ENCODE measurements at places on chromosomes 2 and 18. TPM values are rescaled to one million over a fixed set of nuclear protein-coding genes. Genes with fewer than 3 reads are reported as not detected.
A peak's percentile ranks its signal among the peaks of the same experiment; 100 is the strongest.

DNA sequence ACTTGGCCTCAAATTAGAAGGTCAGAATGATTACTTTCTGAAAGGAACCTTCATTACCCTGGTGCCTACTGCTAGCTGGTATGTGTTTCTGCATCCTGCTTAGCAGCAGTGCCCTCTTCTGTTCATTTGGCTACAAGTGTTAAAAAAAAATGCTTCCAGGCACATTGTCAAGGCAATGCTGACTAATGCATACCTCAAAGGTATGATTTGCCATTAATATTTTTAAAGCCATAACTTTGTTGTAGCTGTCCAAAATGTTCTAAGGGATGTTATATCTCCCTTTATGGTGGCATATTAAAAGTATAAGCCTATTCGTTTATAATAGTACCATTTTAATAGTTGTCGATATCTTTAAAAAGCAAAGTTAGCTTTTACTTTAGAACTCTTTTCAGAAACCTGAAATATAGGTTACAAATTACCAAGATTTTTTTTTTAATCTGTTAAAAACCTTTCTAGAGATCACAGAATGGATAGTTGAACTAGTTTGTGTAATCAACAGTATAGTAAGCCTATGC is 52.0 kb upstream of the FAM171B start:
- no peaks in the 10 kb centered on the region for H3K27me3 ChIP-seq
- no peak for DNase-seq
- peaks cover 60% of the 10 kb centered on the region for H3K36me3 ChIP-seq
- no peak overlapping the region for H3K4me3 ChIP-seq

DNA sequence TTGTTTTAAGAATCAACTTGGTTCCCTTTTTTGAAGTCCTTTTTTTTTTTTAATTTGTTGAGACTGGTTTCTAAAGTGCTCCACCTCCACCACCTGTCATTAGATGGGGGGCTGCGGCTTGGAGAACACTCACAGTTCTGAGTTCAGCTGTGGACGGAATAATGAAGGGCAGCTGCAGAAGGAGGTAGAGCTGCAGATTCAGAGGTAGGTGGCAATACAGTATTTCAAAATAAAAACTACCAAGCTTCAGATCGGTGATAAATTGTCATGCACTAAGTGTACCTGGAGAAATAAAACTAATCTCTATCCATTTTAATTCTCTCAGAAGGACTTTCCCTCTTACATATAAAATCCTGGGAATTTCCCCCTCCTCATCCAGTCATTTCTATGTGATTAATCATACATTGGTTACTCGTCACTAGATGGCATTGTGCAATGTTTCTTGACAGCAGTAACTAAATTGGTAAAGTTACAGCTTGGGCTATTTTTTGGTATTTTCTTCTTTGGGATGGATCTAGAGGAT is 81.1 kb upstream of the SLC39A10 start:
- no peaks in the 10 kb centered on the region for H3K27me3 ChIP-seq
- H3K27ac ChIP-seq = no peak overlapping the region
- H3K4me3 ChIP-seq = no peak overlapping the region
- DNase-seq = no peak
- no peaks in the 10 kb centered on the region for H3K36me3 ChIP-seq

DNA sequence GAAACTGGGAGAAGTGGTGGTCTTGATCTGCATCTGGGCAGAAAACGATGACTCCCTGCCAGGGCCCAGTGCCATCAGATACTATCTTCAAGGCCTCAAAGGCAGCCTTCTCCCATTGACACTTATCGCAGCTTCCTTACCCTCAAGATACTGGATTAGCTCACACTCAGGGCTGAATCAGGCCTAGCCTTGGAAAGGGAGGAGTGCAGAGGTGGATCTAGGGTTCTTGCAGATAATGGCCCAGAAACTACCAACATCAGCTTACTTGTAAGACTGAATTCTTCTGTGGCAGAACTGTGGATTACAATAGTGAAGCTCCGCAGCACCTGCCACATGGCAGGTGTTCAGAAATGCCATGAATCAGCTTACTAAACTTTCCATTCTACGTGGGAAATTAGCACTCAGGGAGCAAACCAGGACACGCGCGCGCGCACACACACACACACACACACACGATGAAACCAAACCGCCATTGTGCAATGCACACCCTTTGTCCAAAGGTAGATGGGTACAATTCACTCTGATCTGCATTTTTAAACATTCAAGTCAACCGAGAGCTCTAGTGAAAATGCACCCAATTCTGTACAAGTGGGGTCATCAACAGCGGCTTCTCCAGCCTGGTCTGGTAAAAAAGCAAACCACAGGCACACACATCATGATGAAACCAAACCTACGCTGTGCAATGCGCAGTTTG is 26.3 kb upstream of the TMEM182 start:
- H3K4me3 ChIP-seq = peak overlapping the region; percentile 94
- H3K36me3 ChIP-seq = peaks cover 6% of the 10 kb centered on the region
- no peaks in the 10 kb centered on the region for H3K27me3 ChIP-seq

DNA sequence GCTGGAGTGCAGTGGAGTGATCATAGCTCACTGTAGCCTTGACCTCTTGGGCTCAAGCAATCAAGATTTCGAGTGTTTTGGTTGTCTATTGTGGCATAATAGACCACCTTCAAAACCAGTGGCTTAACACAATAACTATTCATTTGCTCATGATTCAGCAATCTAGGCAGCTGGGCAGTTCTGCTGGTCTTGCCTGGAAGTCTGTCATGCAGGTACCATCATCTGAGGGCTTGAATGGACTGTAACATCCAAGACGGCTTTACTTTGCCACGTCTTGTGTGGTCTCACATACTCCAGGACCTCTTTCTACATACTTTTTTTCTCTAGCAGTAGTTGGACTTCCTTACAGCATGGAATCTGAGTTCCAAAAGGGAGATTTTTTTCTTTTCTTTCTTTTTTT is 13.2 kb upstream of the ANKRD29 start:
- no peak for DNase-seq
- H3K27me3 ChIP-seq = no peaks in the 10 kb centered on the region
- H3K36me3 ChIP-seq = no peaks in the 10 kb centered on the region
- no peaks in the 10 kb centered on the region for H3K4me1 ChIP-seq

GRCh38 chr2:167333245-167333644 is 445.0 kb downstream of the XIRP2 start:
- DNase-seq = no peak
- H3K4me1 ChIP-seq = no peaks in the 10 kb centered on the region
- no peaks in the 10 kb centered on the region for H3K27me3 ChIP-seq
- no peak overlapping the region for H3K27ac ChIP-seq
- H3K4me3 ChIP-seq = no peak overlapping the region

GRCh38 chr2:1605102-1606045 is 138.9 kb downstream of the PXDN start:
- H3K4me1 ChIP-seq = peaks cover 19% of the 10 kb centered on the region
- no peak for DNase-seq
- no peaks in the 10 kb centered on the region for H3K27me3 ChIP-seq
- H3K4me3 ChIP-seq = no peak overlapping the region
- H3K36me3 ChIP-seq = no peaks in the 10 kb centered on the region

- DNase-seq = no peak
- H3K27me3 ChIP-seq = no peaks in the 10 kb centered on the region
- H3K4me3 ChIP-seq = no peak overlapping the region
- H3K36me3 ChIP-seq = no peaks in the 10 kb centered on the region
- no peak overlapping the region for H3K27ac ChIP-seq
Measured at GRCh38 chr18:49967171-49967570, 153.8 kb upstream of the ACAA2 start.

- H3K27me3 ChIP-seq = no peaks in the 10 kb centered on the region
- no peaks in the 10 kb centered on the region for H3K4me1 ChIP-seq
- H3K36me3 ChIP-seq = peaks cover 6% of the 10 kb centered on the region
- DNase-seq = no peak
- H3K27ac ChIP-seq = no peak overlapping the region
Measured at GRCh38 chr2:199414001-199414400, 43.7 kb downstream of the SATB2 start.

DNA sequence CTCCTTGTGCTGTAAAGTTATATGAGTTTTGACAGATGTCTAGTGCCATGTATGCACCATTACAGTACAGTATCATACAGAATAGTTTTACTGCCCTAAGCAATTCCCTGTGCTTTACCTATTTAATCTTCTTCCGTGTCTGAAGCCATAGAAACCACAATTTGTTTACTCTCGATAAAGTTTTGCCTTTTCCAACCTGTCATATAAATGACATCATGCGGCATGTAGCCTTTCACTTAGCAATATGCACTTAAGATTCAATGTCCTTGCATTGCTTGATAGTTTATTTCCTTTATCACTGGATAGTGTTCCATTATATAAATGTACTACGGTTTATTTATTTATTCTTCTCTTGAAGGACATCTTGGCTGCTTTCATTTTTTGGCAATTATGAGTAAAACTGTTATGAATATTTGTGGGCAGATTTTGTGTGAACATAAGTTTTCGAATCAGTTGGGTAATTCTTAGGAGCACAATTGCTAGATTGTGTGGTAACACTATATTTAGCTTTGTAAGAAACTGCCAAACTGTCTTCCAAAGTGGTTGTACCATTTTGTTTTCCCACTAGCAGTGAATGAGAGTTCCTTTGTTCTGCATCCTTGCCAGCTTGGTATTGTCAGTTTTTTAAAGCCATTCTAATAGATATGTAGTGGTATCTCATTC is 136.8 kb upstream of the MAP3K20 start:
- no peak for DNase-seq
- no peak overlapping the region for H3K4me3 ChIP-seq
- H3K4me1 ChIP-seq = peaks cover 2% of the 10 kb centered on the region
- H3K36me3 ChIP-seq = no peaks in the 10 kb centered on the region
- H3K27ac ChIP-seq = no peak overlapping the region

DNA sequence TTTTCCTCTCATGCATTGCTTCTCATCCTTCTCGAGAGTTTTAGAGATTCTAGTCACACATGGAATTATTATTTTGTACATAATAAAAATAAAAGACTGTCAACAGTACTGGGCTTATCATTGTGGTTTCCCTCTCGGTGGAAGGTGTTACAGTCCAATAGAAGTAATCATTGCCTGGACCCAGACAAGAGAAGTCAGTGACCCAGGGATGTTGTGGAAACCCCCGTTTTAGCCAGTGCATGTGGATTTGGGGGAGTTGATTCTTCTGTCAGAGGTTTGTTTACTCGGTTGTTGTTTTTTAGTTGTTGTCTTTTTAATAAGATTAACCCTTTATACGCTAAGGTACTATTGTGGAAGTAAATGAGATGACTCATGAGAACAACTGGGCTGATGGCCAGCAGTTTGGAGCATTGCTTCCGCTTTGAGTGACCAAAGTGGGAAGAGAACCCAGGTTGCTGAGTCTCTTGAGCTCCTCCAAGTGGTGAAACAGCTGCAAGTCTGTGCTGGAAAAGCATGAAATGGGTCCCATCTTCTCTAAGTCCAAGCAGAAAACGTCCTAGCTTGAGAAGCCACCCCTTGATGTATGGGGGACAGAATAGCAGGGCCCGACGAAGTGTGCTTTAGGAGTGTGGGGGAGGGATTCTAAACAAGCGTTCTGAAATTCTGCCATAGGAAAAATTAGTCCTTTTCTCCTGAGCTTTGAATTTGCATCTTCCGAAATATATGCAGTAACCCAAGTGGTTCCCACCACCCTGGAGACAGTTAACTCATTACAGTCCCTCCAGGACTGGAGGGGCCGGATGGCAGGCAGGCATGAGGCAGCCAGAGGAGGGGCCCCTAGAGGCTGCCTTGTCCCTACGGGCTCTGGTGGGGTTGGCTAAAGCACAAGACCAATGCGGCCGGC is 61.8 kb upstream of the GPR45 start:
- peaks cover 26% of the 10 kb centered on the region for H3K27me3 ChIP-seq
- no peaks in the 10 kb centered on the region for H3K36me3 ChIP-seq
- DNase-seq = no peak
- no peak overlapping the region for H3K4me3 ChIP-seq
- H3K27ac ChIP-seq = no peak overlapping the region
- H3K4me1 ChIP-seq = no peaks in the 10 kb centered on the region

GRCh38 chr18:57523171-57523956 is 63.1 kb downstream of the FECH start:
- no peak overlapping the region for H3K27ac ChIP-seq
- H3K4me1 ChIP-seq = no peaks in the 10 kb centered on the region
- H3K27me3 ChIP-seq = no peaks in the 10 kb centered on the region
- no peak for DNase-seq

DNA sequence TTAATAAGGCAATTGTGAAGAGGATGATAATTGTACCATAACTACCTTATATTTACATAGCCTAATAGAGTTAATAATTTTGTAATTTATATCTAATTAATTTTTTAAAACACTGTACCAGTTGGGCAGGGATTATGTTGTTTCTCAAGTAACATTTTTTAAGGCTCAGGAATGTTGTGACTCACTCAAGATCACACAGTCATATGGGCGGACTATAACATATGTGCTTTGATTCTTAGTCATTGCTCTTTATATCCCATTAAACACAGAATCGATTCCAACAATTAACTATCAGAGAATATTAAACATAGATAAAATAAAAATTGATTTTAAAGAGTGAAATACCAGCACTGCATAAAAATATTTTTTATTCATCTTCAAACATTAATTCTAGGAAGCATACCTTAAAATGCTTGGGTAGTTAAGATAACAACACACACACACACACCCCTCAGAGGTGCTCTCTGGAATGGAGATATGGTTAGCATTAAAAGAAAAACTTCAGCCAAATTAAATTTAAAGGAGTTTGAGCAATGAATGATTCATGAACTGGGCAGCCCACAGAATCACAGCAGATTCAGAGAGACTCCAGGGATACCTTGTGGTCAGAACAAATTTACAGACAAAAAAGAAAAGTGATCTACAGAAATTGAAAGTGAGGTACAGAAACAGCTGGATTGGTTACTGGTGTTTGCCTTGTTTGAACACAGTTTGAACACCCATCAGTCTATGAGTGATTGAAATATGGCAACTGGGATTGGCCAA is 869.4 kb upstream of the ID2 start:
- no peak overlapping the region for H3K27ac ChIP-seq
- no peak overlapping the region for H3K4me3 ChIP-seq
- no peak for DNase-seq
- no peaks in the 10 kb centered on the region for H3K36me3 ChIP-seq
- no peaks in the 10 kb centered on the region for H3K4me1 ChIP-seq
- no peaks in the 10 kb centered on the region for H3K27me3 ChIP-seq

Gene UPP2
- not detected for total RNA-seq

Gene GNAL
- total RNA-seq = 8.7 TPM

Gene SLC4A5
- 4.1 TPM for total RNA-seq

Gene PAX8
- 2.3 TPM for total RNA-seq

Gene PDE11A
- total RNA-seq = 0.08 TPM

Gene HOXD11
- total RNA-seq = not detected

Gene WIPF1
- total RNA-seq = 5.2 TPM

Gene GALR1
- total RNA-seq = not detected

Gene GLI2
- 6.7 TPM for total RNA-seq

Gene CCDC68
- total RNA-seq = 2.0 TPM

Gene C2orf80
- not detected for total RNA-seq

Gene ARHGAP15
- 3.8 TPM for total RNA-seq

Gene MC5R
- total RNA-seq = 0.26 TPM

All from suprapubic skin (tissue), 4 donors.